Left kidney (tissue), 8 donors: ENCODE measurements at places on chromosomes 13 and 19. TPM values are rescaled to one million over a fixed set of nuclear protein-coding genes. Genes with fewer than 3 reads are reported as not detected.
A peak's percentile ranks its signal among the peaks of the same experiment; 100 is the strongest.

DNA sequence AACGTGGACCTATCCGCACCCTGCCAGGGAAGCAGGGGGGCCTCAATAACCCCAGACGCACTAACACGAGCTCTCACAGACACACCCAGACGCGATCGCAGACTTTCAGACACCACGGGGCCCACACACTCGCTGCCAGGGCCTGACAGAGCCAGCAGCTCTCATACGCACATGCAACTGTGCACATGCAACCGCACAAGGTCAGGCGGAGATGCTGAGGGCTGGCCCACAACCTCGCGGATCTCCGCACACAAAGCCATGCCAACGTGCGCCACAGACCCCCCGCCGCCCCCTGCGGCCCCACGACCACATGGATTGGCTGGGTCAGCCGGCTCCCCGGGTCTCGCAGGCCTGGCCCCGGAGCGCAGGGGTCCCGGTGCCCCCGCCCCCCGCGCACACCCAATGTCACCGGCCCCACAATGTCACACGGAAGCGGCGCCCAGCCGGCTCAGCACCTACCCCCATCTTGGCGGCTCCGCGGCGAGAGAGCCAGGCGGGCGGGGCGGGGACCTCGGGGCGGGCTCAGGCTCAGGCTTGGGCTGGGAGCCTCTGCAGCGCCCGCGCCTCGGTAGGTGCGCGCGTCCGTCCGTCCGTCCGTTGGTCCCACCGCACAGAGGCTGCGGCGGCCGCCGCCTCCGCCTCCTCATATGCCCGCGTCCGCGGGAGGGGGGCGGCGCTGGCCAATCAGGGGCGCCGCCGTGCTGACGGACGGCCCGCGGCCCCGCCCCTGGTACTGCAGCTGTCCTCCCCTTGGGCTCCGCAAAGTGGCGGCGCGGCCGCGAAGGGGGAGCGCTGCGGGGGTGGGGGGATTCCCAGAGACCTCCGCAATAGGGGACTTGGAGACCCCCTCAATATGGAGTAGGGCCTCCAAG, at the start of gene ATP1A3:
TSS of gene ATP1A3 (minus strand) at position 619 of the 872 bp plus-strand sequence. CDS start at position 465, 154 bp downstream.
- no peak for DNase-seq

DNA sequence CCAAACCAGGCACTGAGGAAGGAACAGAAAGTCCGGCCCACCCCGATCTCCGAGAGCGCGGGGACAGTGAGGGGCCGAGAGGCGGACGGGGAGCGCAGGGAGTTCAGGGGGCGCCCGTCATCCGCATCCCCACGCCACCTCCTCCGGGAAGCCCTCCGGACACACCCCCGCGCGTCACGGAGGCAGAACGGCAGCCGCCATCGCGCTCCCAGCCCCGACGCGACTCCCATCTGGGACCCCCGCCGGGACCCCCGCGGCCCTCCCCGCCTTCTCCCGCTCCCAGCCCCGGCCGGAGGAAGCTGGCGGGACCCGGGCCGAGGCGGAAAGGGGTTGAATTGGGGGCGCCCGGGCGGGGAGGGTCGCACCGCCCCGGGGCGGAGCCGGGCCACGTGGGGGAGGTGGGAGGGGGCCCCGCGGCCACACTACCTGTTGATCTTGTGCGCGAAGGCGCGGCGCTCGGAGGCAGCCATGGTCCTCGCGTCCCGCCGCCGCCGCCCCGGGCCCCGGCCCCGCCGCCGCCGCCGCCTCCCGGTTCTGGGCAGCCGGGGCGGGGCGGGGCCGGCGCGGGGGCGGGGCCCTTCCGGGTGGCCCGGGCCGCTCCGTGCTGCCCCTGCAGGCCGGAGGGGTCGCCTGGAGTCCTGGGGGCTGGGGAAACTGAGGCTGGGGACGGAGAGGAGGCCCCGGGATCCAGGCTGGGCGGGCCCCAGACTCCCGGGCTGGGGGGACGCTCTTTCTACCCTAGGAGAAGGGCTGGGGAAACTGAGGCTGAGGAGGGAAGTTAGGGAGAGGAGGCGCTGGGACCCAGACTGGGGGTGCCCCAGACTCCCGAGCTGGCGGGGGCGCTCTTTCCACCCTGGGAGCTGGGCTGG, at the start of gene DOCK6:
TSS of gene DOCK6 (minus strand) at position 554 of the 869 bp plus-strand sequence. CDS start at position 470, 84 bp downstream.
- no peak for DNase-seq

DNA sequence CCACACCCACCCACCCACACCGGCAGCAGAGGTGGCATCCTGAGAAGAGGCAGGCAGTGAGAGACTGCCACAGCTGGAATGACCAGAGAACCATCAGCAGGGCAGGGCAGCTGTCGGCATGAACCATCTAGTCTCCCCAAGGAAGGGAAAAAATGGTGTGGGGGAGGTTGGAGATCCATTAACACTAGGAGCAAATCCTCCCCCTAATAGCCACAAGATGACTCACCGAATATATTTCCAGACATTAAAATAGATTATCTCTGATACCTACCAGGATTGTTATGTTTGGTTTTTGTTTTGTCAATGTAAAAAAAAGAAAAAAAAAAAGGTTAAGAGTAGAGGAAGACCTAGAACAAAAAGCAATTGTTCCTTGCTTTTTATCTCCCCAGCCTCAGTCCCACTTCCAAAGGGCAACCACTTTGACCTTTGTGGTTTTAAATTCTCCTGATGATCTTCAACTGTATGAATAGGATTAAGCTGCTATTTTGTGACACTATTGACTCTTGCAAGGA, 34.2 kb downstream of the THSD1 start:
- no peak for DNase-seq

DNA sequence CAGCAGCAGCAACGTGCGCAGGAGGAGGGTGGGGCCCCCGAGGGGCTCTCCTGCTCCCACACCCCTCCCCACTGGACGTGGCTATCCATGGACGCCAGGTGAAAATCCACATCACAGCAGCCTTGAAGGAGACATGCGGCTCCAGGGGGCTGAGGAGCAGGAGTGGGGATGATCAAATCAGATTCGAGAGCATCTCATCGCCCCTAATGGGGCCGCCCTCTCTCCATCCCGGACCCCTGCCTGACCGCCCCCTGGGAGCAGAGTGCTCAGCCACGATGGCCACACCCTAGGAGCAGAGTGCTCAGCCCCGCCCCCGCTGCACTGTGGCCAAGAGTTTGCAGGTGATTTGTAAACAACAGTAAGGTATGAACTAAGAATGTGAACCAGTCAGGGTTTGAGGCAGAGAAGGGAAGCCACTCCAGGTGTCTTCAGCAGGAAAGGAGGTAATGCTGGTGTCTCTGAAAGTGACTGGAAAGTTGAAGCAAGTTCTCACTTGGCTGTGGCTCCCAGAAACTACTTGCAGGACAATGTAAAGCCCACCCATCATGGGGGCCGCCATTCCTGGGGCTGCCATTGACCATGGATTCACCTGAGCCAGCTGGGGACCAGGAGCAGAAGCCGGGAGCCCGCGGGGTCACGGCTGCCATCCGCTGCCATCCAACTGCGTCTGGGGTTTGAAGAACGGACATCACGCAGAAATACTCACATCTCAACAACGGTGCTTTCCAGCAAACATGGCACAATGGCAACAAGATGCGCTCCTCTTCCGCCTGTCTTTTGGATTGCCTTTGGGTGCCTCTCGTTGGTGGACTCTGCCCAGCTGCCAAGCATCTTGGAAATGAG, 71.8 kb downstream of the SPACA7 start:
- DNase-seq = no peak

GRCh38 chr13:90099847-90100246, 1247.6 kb upstream of the MIR17HG start:
- DNase-seq = no peak

DNA sequence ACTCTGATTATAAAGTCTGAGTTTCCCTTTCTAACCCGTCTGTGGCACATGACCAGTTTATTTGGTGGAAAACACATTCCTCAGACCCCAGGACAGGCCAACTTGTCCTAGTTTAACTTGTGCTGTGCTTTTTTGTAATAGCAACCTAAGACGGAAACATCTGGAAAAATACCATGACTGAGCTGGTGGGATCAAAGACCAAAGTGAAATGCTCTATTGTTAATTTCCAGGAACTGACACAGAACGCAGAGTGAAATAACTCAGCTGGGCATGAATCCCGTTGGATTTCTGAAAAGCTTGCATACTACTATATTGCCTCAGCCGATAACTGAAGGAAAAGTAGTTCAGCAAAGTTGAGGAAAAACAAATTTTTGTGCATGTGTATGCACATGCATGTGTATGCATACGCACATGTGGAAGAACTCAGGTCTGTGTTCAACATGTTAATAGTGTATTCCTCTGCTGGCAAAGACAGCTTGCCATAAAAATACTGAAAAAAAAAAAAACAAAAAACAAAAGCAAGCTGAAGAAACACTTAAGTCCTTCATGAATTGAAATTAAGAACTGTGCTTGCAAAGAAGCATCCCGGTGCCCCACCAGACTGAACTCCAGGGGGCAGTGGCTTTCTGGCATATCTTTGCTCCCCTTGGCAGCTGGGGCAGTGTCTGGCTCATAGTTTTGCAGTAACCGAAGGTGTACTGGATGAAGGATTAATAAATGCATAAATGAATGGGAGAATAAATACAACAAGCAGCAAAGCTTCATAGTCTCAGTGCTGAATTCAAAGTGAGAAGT, 187.8 kb downstream of the LHFPL6 start:
- peak; percentile 31 for DNase-seq

- DNase-seq = no peak
These were observed 86.8 kb upstream of the SCEL start for GRCh38 chr13:77448689-77449088.

FAM124A gene
- 4.8 TPM for polyA plus RNA-seq

PGLYRP1 gene
- 0.32 TPM for polyA plus RNA-seq
